ENCODE measurements at places on chromosomes 1 and 21. TPM values are rescaled to one million over a fixed set of nuclear protein-coding genes. Genes with fewer than 3 reads are reported as not detected.

PLCH2 gene
- 107 TPM for total RNA-seq

PGLYRP3 gene
- total RNA-seq = not detected

CYP4B1 gene
- total RNA-seq = not detected

LRRC38 gene
- not detected for total RNA-seq

LAX1 gene
- under 0.01 TPM for total RNA-seq

EIF2D gene
- total RNA-seq = 55.6 TPM
